Femur (tissue), 1 donor: ENCODE measurements at places on chromosomes 6 and 20.

GRCh38 chr20:312067-312466, 13.3 kb upstream of the SOX12 start:
- no peak for DNase-seq

GRCh38 chr20:19964289-19965265, 52.6 kb upstream of the NAA20 start:
- DNase-seq, result no peak

GRCh38 chr6:34236131-34236442, 586 bp upstream of the HMGA1 start:
- no peak for DNase-seq

GRCh38 chr6:7993952-7994351, 70.2 kb downstream of the BLOC1S5 start:
- no peak for DNase-seq

- DNase-seq, result no peak
Measured at GRCh38 chr6:28563430-28564095, 37.9 kb downstream of the GPX5 start.
